ENCODE measurements at places on chromosomes 13 and 19.

GRCh38 chr19:46753420-46754155, 7.3 kb upstream of the STRN4 start:
- peak; percentile 80 for DNase-seq

DNA sequence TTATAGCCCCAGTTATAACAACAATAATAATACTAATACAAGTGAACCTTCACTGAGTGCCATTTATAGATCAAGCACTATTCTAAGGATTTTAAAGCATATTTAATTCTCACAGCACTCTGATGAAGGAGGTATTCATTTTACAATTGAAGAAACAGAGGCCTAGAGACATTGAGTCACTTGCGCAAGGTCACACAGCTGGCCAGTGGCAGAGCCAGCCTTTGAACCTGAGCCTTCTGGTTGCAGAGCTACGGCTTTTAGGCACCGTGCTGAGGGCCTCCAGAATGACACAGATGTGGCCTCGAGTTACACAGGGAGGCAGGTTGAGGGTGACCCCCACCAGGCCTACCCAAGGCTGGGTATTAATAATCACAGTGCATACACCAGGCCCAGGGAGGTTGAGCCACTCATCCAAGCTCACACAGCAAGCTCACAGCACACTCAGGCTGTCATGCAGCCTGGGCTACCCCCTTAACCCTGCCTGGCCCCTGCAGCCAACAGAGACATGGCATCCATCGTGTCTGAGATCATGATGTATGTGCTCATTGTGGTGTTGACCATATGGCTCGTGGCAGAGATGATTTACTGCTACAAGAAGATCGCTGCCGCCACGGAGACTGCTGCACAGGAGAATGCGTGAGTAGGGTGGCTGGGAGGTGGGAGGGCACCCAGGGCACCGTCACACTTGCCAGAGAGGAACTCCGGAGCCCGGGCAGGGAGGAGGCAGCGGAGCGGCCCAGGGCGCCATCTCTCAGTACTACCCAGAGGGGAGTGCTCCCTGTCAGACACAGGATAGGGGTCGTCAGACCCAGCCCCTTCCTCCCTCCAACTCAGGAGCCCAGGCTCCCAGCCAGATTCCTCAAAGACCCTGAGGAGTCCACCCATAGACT, 2.7 kb upstream of the HPN start:
- DNase-seq, result no peak

DNA sequence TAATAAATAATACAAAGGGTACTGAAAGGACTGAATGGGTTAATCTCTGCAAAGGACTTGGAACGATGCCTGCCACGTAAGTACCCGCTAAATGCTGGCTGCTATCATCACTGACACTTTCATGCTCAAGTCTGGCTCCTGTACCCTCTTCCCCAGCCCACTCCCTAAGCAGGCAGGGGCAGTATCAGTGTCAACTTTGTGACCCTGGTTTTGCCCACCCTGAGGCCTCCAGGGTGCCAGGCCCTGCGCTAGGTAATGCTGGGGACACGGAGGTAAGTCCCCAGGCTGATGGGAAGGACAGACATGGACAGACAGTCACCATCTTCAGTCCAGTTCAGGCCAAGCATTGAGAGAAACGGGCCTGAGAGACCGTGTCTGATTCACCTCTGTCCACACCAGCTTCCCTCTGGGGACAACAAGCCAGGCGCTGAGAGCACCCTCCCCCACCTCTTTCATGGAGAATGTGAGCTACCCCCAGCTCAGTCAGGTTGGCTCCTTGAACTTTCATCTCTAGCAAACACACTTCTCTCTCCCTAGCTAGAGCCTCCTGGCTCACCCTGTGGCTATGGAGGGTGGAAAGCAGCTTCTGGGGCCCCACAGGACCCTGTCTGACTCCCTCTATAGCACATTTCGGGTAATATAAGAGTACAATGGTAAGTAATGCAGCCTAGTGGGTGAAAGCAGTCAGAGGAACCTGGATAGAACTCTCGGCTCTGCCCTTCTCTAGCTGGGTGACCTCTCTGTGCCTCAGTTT, 800 bp downstream of the ETFB start:
- peak; percentile 26 for DNase-seq

- no peak for DNase-seq
These were observed 17.2 kb upstream of the JUND start for GRCh38 chr19:18298601-18299000.

DNA sequence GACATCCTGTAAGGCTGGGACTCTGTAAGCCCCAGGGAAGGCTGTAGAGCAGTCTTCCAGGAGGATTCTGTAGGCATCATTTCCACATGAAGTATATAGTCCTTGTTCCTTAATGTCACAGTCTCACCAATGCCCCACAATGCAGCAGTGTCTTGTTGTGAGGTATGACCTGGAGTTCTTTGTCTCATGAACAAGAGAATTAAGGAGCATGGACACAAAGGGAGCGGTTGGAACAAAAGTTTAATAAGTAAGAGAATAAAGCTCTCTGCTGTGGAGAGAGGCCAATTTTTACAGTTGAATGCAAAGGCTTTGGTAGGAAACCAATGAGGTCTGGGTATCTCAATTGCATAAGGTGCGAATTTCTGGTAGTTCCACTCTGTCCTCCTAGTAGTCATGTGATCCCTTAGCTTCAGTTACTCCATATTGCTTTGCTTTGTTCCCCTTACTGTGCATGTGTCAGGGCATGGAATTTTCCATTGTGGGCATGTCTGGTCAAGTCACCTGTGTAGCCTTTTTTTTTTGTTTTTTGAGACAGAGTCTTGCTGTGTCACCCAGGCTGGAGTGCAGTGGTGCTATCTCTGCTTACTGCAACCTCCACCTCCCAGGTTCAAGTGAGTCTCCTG, 124.3 kb upstream of the TMTC4 start:
- no peak for DNase-seq

- no peak for DNase-seq
These were observed 172.5 kb downstream of the FLT1 start for GRCh38 chr13:28322256-28322905.

DNA sequence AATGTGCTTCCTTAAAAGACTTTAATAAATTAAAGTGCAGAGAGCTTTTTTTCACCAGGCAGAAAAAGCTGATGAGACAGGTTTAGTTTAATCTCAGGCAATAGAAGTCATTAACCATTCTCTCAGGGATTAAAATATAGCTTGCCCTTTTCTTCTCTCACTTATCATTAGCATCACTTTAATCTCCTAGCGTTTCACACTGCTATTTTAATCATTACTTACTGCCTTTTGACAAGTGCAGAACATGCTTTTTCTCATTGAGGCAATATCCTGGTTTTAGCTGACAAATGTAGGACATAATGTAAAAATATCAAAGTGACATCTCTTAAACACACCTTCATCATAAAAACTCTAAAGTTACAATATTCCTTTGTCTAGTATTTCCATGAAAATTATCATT, 94.6 kb downstream of the DACH1 start:
- no peak for DNase-seq

DNA sequence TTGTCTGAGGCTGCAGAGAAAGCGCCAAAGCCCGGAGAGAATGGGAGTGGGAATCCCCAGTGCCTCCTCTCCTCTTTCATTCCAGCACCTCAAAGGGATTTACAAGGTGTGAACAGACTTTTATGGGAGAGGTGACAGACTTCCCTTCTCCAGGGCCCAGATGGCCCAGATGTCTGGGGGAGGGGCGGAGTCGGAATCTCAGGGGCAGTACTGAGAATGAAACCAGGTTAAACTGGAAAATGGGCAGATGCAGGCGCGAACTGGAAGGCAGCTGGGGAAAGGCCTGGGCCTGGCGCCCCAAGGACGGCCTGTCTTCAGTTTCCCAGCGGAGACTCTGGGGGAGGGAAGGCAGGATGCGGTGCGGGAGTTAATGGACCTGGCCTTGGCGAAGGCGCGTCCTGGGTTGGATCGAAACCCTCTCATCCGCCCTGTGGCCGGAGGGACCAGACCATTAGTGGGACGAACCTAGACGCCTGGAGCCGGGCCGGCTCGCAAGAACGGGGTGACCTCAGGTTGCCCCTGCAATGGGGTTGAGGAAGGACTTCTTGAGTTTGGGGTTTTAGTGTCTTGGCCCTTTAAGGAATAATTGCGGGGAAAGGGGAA, 592 bp upstream of the TRIP10 start:
- DNase-seq, result peak; percentile 47

DNA sequence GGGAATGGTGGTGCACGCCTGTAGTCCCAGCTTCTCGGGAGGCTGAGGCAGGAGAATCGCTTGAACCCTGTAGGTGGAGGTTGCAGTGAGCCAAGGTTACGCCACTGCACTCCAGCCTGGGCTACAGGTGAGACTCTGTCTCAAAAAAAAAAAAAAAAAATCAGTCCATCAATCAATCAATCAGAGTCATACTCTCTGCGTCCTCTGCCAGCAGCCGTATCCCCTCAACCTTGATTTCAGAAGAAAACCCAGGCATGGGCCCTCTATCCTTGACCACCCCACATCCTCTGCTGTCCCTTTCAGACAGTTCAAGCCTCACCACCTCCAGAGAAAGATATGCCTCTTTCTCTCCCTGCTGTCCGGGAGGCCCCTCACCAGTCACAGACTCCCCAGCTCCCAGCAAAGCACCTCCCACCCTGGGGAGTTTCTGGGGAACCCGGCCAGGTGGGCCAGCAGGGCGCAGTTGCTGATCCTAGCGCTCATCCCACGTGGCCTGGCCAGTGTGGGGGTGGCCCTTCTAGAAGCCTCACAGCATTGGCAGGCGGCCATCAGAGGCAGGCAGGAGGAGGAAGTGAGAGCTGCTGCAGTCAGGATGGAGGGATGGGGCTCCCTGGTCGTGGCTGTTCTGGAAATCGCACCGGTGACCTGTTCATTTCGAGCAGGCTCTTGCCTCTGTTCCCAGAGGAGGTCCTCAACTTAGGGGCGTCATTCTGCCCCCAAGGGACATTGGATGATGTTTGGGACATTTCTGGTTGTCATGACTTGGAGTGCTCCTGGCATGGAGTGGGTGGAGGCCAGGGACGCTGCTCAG, 10.2 kb upstream of the JSRP1 start:
- DNase-seq, result peak; percentile 48

- DNase-seq, result no peak
These were observed 182.2 kb downstream of the FOXO1 start for GRCh38 chr13:40484101-40484800.

DNA sequence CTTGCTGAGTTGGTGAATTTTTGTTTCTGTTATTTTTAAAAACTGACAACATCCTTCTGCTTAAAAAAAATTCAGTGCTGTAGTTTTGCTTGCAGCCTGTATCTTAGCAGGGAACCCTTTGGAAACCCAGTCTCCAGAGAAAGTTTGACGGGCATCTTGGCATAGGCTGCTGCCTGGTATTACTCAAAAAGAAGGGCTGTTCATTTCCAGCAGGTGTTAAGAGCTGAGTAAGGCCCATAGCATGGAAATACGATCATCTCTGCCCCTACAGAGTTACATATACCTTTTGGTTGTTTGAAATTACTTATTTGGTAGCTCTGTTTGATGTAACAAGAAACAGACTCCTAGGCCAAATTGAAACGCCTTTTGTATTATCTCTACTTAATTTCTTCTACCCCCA, 41.5 kb downstream of the URI1 start:
- DNase-seq, result no peak

DNA sequence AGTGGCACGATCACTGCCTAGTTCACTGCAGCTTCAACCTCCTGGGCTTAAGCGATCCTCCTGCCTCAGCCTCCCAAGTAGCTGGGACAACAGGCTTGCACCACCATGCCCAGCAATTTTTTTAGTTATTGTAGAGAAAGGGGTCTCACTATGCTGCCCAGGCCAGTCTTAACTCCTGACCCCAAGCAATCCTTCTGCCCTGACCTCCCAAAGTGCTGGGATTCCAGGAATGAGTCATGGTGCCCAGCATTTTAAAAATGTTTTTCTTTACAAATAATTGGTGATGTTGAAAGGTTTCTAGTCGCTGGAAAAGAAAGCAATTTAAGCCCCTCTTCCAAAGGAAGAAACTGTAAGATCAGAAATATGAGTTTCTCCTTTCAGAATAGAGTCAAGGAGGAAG, 19.4 kb downstream of the DYRK1B start:
- no peak for DNase-seq

DNA sequence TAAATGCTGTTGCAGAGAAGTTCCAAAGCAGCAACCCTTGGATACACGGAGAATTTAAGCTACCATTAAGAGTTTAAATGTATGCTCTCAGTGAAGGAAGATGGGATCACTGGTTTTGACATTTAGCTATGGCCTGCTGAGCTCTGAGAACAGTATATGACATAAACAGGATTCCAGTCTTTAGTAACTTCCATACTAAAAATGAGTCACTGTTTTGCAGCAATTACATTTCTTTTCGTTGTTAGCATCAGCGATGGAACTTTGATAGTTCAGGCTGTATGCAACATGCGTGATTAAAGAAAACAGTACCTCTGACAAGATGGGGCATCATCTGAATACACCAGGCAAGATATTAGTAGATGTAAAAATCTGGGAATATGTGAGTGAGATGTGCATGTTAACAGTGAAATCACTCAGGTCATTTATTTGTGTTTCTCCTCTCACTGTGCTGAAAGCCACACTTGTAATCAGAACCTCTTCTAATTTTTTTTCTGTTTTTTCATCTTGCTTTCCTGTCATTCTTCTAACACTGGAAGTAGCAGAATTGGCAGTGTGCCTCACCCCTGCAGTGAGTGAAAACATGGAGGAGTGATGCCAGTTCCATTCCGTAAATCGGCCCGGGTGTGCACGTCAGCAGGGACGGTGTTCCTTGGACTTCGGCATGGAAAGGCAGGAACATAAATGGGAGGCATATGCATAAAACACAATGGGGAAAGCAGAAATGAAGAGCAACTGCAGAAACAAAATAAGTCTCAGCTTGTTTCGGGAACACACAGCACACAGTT, 361.5 kb downstream of the OXGR1 start:
- no peak for DNase-seq

DNA sequence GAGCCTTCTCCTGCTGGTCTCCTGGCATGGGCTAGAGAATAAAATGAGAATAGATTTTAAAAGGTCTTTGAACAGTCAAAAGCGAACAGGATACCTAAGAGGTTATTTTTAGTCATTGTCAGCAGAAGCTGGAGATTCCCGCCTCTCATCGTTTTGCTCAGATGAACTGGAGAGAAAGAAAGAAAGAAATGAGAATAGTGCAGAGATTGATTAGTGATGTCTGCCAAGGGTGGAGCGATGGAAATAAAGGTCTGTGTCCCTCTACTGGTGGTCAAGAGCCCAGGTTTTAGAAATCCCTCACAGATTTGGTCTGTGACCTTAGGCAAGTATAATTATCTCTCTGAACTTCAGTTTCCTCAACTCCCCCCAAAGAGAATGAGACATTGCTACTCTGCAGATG, 5.3 kb downstream of the NCAN start:
- no peak for DNase-seq

DNA sequence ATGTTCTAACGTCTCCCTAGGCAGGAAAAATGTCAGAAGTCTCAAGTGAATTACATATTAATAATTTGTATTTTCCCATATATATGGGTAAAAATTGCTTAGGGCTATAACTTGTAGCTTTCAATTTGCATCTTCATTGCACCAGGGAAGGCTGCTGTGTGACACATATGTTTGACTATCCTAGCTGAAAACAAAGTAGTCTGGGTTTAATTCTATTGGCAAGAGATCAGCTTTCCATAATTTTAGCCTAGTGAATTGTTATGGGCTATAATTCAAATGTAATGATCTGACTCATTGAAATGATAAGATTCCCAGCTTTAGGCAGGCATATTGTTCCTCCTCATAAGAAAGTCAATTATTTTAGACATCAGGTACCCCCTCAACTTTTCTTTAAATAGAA, 553.1 kb downstream of the DCT start:
- no peak for DNase-seq

Data from activated CD4-positive, alpha-beta T cell treated with anti-CD3 and anti-CD28 coated beads, Interleukin-2, amount 50 U/mL, for 48 hours (primary cell).